NCI-H146 (cell line): ENCODE measurements at places on chromosomes 16 and 17.

DNA sequence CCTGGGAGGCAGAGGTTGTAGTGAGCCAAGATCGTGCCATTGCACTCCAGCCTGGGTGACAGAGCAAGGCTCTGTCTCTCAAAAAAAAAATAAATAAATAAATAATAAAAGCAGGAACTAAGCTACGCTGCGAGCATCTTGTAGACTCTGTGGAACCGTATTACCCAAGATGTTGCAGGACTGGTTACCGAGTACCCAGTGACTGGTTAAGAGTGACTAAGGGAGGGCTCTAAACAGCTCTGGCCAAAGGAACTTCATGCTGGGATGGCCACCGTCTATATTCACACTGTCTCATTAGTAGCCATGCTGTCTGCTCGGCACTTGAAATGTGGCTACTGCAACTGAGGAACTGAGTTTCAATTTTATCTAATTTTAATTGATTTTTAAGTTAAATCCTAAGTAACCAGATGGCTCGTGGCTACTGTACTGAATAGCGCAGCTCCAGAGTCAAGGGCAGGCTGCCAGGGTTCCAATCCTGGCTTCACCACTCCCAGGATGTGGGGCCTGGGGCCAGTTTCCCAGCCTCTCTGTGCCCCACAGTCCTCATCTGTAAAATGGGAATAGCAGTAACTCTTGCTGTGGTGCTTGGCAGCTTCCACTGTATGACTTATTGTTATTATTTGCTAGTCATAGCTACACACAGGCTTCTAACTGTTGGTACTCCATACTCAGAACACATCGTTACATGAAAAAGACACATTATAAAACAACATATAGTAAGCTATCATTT is 3.0 kb downstream of the NTAN1 start:
- no peak for DNase-seq

DNA sequence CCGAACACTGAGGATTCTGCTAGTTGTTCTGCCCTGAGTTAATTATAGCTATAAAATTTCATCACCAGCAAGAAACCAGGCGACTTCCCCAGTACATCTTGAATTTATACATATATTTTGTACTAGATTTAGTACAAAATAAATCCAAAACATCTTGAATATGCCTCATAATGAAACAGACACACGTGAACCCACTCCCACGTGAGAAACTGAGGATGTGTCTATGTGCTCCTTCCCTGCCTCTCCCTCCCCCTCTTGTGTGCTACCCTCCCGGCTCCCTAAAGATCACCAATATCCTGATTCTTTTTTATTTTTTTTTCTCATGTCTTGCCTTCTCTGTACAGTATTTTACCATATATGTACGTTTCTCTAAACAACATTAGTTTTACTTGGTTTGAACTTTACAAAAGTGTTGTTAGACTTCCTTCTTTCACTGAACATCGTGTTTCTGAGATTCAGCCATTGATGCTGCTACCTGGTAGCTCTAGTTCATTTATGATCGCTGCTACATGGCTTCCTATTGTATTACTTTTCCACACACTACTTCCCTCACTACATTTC is 1.1 kb upstream of the LCMT1 start:
- peak; percentile 23 for DNase-seq

DNA sequence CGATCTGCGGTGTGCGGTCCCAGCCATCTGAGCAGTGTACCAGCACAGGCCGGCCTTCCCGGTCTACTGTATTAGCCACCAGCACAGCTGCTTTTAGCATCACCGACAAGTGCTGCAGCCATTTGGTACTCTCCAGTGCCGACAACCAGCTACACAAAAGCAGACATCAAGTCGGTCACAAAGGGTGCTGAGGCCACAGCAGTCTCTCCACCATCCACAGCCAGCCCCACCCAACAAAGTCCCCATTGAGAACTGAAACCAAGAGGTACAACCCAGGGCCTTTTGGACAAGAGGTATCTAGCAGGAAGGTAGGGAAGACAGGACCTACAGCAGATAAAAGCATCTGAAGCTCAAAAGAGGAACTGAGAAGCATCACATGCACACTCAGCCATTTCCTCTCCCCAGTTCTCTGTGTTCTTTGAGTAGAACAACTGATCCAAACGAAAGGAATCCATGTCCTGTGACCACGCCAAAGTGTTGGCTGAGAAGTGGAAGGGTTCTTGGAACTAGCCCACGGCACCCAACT is 9.5 kb downstream of the MTMR4 start:
- no peak for DNase-seq

- no peak for DNase-seq
These were observed 10.5 kb downstream of the TIMM22 start for GRCh38 chr17:1007310-1008007.

DNA sequence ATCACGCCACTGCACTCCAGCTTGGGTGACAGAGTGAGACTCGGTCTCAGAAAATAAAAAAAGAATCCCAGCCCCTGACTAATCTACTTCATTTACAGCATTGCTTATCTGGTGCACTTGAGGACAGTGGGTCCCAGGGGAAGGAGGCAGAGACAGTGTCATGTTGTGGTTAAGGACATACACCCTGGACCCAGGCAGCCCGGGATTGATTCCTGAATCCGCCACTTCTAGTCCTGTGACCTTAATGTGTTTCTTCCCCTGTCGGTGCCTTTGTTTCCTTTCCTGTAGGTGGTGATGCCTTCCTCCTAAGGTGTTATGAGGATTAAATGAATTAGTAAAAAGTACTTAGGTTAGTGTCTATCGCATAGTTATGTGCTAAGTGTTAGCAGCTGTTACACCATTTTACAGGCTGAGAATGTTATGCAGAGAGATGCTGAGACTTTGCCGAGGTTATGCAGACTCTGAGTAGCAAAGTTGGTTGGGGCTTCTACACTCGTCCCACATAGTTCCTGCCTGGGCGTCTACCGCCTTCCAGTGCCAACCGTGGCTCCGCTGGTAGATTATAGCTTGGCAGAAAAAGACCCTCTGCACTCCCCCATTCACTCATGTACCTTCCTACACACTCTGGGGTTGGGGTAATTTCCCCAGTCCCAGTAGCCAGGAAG is 74.8 kb downstream of the RAB11FIP4 start:
- DNase-seq, result no peak

DNA sequence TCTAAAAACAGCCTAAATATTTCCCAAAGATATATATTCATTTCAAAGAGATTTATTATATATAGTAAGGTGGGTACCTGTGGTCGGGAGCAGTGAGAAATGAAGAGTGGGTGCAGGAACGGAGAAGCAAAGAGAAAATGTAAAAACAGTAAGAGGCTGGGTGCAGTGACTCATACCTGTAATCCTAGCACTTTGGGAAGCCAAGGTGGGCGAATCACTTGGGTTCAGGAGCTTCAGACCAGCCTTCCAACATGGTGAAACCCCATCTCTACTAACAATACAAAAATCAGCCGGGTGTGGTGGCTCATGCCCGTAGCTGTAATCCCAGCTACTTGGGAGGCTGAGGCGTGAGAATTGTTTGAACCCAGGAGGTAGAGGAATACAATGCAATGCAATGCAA is 257.1 kb downstream of the BCAS3 start:
- no peak for DNase-seq

GRCh38 chr16:1884889-1885288 is 12.9 kb upstream of the MEIOB start:
- DNase-seq, result no peak

GRCh38 chr17:6244253-6244652 is 174.1 kb downstream of the WSCD1 start:
- no peak for DNase-seq

- no peak for DNase-seq
These were observed 103.0 kb downstream of the SNX29 start for GRCh38 chr16:12079412-12079965.

- DNase-seq, result no peak
These were observed 6.4 kb downstream of the DPEP1 start for GRCh38 chr16:89619840-89620239.

DNA sequence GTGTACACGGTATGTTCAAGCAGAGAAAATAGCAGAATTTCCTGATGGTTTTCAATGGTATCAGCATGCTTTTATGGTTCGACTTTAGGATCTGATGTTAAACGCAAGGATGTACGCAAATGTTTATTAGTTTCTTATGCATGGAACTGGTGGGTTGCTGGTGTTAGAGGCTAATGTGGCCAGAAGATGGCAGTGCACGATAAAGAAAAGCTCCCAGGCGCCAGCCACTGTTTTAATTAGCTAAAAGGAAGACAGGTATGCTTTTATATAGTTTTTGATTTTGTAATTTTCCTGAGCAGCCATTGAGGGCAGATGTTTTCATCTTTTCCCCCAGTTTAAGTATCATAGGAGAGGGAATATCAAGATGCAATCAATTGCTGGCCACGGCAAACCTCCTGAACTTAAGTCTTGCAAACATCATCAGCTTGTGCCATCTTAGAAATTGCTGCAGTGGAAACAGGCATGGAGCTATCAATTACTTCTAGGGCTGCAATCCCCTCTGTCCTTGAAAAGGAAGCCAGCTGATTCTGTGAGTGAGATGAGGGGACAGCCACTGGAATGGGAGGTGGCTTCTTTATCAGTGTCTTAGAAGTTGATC is 648.5 kb upstream of the RBFOX1 start:
- DNase-seq, result peak; percentile 7

DNA sequence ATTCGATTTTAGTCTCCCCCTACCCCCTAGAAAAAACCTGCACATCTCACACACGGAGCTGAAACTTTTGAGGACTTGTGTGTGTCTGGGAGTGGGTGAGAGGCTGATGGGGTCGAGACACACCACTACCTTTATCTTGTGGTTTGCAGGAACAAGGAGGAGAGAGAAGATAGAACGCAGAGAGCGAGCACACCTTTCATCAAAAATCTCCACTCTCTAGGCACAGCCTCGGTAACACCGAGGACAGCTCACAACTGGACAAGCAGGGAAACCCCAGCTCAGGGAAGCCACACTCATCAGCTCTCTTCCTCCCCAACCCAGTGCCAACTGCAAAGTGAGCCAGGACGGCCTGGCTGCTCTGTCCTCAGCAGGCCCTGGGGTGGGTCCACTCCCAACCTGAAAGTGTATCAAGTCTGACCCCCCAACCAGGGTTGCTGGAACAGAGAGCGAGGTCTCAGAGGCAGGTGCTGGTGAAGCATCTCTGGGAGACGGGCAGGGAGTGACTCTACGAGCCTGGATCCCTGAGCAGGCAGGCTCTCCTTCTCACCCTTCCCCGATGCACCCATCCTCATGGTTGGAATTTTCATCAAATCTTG is 5.2 kb upstream of the GHDC start:
- no peak for DNase-seq

- DNase-seq, result no peak
These were observed 44.2 kb downstream of the WDR45B start for GRCh38 chr17:82603981-82604448.

DNA sequence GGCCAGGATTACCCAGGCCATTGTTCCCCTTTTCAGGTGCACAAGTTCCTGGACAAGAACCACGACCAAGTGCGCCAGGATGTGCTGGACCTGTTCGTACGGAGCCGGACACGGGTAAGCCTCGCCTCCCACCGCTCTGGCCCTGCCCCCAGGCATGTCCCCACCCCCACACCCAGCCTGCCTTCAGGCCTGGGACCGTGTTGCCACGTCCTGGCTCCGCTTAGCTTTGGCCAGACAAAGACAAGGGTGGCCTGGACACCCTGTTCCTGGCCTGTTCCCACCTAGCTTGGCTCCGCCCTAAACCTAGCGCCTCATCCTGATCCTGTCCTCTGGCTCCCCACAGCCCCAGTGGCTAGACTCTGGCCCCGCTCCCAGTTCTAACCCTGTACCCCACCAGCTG is 30.9 kb downstream of the MYO15A start:
- no peak for DNase-seq

GRCh38 chr17:67528751-67529436 is 151.8 kb downstream of the PITPNC1 start:
- peak; percentile 83 for DNase-seq

DNA sequence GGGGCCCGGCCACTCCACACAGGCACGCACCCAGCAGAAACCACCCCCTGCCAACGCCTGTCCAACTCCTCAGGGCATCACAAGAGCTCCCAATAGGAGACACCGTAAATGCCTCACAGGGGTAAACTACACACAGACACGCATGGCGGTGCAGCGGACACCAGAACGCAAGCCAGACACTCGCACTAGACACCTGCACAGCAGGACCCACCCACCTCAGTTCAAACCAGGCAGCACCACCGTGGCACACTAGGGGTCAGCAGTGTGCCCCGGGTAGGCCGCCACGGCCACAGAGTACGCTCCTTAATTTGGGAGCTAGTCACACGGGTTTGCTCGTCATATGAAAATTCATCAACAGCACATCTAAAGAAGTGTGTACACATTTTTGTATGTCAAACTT is 3.4 kb downstream of the SLC38A10 start:
- DNase-seq, result peak; percentile 43

DNA sequence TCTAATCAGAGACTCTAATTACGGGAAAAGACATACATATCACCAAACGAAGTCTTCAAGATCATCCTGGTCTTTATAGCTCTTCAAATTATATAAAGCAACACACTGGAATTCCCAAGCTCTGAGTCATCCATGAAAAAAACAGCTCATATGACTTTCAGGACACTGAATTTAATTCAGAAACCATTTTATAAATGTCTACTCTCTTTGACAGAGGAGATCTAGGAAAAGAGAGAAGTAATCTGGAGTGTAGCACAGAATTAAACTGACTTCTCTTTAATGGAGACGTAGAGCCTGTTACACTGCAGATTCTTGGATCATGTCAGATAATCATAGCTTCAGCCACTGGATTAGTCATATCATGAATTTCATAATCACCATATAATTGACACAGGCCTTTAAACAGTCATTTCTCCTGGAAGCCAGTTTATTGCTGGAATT is 86.8 kb upstream of the WSB1 start:
- DNase-seq, result no peak

- DNase-seq, result no peak
These were observed 20.3 kb downstream of the RAB11FIP4 start for GRCh38 chr17:31411707-31412285.

DNA sequence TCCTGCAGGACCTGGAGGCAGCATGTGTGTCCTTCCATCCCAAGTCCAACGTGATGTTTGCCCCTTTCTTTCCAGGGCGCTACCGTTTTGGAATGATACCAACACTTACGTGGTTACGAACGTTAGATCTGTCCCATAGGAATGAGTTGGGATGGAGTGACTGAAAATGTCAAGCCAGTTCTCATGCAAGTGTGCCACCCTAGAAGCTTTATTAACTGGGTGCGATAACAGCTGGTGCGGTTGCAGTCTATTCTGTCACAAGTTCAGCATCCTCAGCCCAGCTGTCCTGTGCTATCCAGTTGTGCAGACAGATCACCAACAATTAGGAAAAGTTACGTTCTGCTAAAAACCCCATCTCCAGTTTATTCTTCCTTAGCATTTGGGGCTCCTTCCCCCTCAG is 52.5 kb downstream of the BANP start:
- no peak for DNase-seq

- DNase-seq, result peak; percentile 6
These were observed 58.3 kb downstream of the SPACA3 start for GRCh38 chr17:33049781-33050414.

- DNase-seq, result no peak
These were observed 840 bp upstream of the CDH5 start for GRCh38 chr16:66365651-66366050.

GRCh38 chr17:45436161-45436560 is 3.5 kb upstream of the ARHGAP27 start:
- DNase-seq, result no peak

- DNase-seq, result no peak
These were observed 203.6 kb downstream of the RAB11FIP4 start for GRCh38 chr17:31595076-31595475.

- no peak for DNase-seq
These were observed 49.6 kb upstream of the AMZ2 start for GRCh38 chr17:68197997-68198930.
